NCI-H69 (cell line): ENCODE measurements at places on chromosomes 3 and 15.

GRCh38 chr15:29532296-29532695 is 262.7 kb upstream of the NSMCE3 start:
- peak; percentile 41 for DNase-seq

- DNase-seq: peak; percentile 23
These were observed 53.6 kb downstream of the FEZF2 start for GRCh38 chr3:62319570-62320243.

DNA sequence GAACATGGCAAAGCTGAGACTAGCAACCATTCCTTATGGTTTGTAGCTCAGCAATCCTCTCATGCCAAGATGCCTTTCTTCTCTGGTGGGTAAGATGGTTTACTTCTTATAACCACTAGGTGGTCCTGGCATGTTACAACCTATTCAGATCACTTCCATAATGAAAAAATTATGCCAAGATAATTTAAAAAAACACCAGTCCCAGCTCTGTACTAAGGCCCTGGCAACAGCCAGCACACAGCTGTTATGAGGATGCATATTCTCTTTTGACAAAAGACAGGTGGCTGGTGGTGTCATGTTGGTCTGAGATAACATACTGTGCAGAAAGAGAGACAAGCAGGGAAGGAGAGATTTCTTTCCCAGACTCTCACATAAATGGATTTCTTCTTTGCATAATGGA is 65.7 kb upstream of the FRMD4B start:
- no peak for DNase-seq

GRCh38 chr3:101724329-101725193 is at the start of gene CEP97:
TSS of gene CEP97 (plus strand) at chr3:101724614. CDS start at chr3:101724677, 63 bp downstream.
- DNase-seq: peak; percentile 93

DNA sequence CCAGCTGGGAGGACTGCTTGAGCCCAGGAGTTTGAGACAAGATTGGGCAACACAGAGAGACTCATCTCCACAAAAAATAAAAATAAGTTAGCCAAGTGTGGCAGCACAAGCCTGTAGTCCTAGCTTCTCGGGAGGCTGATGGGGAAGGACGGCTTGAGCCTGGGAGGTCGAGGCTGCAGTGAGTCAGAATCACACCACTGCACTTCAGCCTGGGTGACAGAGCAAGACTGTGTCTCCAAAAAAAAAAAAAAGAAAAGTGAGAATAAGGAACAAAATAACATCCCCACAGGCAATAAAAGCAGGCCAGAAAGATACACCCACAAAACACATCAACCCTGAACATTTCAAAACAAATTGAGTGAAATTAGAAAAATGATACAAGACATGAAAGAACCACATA is 48.7 kb upstream of the OCA2 start:
- no peak for DNase-seq
